ENCODE measurements at places on chromosomes 3 and 15.

GRCh38 chr3:72597756-72598195, 250.5 kb downstream of the SHQ1 start:
- DNase-seq, result no peak

DNA sequence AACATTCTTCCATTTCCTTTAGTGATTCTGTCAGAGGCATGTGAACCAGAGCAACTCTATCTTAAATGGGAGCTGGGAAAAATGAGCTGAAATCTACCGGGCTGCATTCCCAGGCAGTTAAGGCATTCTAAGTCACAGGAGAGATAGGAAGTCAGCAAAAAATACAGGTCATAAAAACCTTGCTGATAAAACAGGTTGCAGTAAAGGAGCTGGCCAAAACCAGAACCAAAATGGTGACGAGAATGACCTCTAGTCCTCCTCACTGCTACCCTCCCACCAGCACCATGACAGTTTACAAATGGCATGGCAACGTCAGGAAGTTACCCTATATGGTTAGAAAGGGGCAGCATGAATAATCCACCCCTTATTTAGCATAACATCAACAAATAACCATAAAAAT, 66.4 kb downstream of the B3GALNT1 start:
- no peak for DNase-seq

- DNase-seq, result no peak
Measured at GRCh38 chr15:64824929-64825430, 467 bp downstream of the PIF1 start.

DNA sequence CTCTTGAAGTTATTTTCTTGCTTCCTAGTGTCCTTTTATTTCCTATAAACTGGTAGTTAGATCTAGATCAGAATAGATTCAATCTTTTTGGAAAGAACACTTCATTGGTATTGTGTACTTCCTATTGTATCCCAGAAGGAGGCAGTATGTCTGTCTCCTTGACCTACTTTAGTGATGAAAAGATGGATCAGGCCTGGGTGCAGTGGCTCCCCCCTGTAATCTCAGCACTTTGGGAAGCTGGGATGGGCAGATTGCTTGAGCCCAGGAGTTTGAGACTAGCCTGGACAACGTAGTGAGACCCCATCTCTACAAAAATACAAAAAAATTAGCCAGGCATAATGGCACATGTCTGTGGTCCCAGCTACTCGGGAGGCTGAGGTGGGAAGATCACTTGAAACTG, 12.0 kb downstream of the BSN start:
- no peak for DNase-seq

- no peak for DNase-seq
Measured at GRCh38 chr3:108181172-108181571, 41.1 kb downstream of the IFT57 start.

- no peak for DNase-seq
Measured at GRCh38 chr15:90481023-90481422, 48.7 kb upstream of the CRTC3 start.

- DNase-seq, result no peak
Measured at GRCh38 chr3:51966016-51966415, 1.2 kb downstream of the PCBP4 start.

GRCh38 chr3:159781867-159782266, 206.8 kb upstream of the IL12A start:
- no peak for DNase-seq

GRCh38 chr15:64621056-64621455, 154.3 kb downstream of the RBPMS2 start:
- no peak for DNase-seq

- no peak for DNase-seq
Measured at GRCh38 chr3:133644768-133645167, 17.0 kb downstream of the TOPBP1 start.

DNA sequence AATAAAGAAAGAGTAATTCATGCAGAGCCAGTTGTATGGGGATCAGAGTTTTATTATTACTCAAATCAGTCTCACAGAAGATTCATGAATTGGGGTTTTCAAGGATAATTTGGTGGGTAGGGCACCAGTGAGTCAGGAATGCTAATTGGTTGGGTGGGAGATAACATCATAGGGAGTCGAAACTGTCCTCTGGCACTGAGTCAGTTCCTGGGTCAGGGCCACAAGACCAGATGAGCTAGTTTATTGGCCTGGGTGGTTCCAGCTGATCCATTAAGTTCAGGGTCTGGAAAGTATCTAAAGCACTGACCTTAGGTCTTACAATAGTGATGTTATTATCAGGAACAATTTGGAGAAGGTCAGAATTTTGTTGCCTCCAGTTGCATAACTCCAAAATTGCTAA, 998.6 kb upstream of the EPHA6 start:
- no peak for DNase-seq

- no peak for DNase-seq
Measured at GRCh38 chr3:2334921-2335320, 236.3 kb downstream of the CNTN4 start.

- no peak for DNase-seq
Measured at GRCh38 chr3:139106013-139106932, 61.6 kb upstream of the PRR23C start.

DNA sequence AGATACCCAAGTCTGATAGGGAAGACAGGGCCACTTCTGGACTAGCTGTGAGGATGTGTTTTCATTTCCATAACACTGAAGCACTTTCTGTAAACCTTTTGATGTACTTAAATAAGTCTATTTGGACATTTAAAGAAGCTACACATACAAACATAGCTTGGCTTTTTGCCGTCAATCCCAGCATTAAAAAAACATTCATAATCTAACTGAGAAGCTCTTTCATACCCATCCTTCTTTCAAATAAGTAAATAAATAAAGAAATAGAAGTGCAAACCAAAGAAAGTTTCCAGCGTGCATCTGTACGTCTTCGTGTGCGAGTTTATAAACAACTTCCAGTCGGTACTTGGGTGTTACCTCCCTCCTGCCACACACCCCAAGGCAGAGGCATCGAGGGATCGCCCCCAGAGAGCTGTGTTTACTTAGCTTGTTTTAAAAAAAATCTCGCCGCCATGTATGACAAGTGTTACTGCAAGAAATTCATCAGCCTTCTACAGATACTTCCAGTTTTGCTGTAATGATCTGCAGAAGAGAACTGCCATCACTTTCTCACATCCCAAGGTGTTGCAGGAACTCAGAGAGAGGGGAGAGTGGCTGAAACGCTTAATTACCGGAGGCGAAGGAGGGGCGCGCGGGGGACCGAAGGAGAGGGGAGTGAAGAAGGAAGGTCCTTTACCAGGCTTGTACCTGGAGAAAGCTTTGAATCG, 9.0 kb upstream of the MEIS2 start:
- DNase-seq, result no peak

- no peak for DNase-seq
Measured at GRCh38 chr3:112297714-112298113, 3.7 kb upstream of the SLC9C1 start.

GRCh38 chr3:196872316-196872715, 4.6 kb downstream of the SENP5 start:
- no peak for DNase-seq

GRCh38 chr3:167493244-167493643, 19.4 kb upstream of the SERPINI2 start:
- DNase-seq, result no peak

- DNase-seq, result no peak
Measured at GRCh38 chr3:102225407-102226132, 209.2 kb upstream of the ZPLD1 start.

DNA sequence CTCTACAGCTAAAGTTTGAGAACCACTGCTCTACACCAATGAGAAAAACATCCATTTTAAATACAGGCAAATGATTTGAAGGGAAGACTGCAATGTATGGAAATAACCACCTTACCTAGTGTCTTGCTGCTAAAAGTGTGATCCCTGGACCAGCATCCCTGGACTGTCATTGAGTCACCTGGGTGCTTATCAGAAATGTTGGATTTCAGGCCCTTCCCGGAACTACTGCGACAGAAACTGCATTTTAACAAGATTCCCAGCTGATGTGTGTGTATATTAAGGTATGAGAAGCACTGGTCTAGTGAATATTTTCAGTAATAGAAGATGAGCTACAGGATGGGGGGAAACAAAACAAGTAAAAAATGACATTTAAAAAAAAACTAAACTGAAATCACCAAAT, 324.1 kb downstream of the MECOM start:
- no peak for DNase-seq

- no peak for DNase-seq
Measured at GRCh38 chr3:124926426-124927101, 8.0 kb downstream of the MUC13 start.

GRCh38 chr3:150737874-150738679, 24.9 kb downstream of the SIAH2 start:
- DNase-seq, result no peak

DNA sequence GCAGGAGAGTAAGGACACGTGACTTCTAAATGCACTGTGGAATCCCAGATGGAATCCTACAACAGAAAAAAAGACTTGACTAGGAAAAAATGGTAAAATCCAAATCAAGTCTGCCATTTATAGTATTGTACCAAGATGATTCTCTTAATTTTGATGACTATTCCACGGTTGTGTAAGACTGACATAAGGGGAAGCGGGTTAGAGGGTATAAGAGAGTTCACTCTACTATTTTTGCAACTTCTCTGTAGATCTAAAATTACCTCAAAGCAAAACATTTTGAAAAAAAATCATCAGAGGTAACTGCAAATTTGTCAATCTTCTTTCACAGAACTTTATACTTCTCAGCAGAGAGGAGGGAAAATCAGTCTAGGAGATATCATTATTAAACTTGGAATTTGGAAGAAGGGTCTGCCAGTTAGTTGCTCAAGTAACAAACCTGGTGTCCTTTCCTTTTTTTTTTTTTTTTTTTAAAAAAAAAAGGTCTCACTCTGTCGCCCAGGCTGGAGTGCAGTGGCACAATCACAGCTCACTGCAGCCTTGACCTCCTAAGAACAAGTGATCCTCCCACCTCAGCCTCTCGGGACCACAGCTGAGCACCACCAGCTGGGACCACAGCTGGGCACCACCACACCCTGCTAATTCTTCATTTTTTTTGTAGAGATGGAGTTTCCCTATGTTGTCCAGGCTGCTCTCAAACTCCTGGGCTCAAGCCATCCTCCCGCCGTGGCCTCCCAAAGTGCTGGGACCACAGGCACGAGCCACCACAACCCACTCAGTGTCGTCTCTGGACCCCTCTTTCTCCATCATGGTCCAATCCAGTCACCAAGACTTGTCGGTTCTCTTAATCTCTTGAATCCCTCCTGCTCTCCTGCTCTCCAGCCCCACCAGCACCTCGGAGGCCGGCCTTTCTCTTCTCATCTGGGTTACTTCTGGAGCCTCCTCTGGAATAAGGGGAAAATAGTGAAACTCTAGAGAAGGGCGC, 14.9 kb upstream of the HES1 start:
- DNase-seq, result no peak

DNA sequence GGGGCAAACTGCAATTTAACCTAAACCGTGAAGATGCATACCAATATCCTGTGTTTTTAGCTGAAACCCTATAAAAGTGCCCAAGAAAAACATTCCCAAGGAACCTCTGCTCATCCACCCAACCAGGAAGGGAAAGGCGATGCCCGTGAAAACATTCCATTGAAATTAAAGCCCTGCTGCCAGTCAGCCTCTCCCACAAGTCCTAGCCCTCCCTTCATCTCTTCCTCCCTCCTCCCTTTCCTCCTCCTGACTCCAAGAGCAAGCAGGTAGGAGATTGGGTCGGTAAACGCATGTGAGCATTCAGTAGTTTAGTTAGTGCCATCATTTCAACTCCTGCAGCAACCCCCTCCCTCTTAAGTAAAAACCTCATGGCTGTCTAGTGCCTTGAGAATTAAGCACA, 27.7 kb downstream of the HES1 start:
- DNase-seq, result no peak

DNA sequence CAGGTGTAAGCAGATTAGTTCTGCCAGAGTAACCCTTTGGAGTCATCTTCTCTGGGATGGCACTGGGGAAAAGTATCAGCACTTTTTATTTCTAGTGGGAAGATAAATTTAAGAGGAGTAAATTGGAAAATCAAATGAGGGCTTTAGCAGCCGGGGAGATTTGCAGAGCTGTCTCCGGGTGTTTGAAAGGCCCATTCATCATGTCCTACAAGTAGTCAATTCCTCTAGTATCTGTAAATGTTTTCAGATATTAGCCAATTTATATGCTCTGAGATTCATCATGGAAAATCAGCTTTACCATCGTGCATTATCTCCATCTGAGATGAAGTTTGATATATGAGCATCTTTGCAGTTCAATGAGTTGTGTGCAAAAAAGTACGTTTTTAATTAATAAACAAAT, 93.6 kb downstream of the CDIN1 start:
- no peak for DNase-seq

- DNase-seq, result no peak
Measured at GRCh38 chr3:157529751-157530150, 26.5 kb upstream of the VEPH1 start.

- DNase-seq, result no peak
Measured at GRCh38 chr3:188166441-188166840, 12.5 kb downstream of the LPP start.

- DNase-seq, result no peak
Measured at GRCh38 chr3:8532251-8532871, 30.7 kb downstream of the LMCD1 start.

Measured in GM19239 (cell line).